Left colon (tissue), 2 donors: ENCODE measurements at places on chromosomes 1 and 21.

GRCh38 chr1:218666263-218666662 lies 321.1 kb downstream of the TGFB2 start:
- DNase-seq = no peak

DNA sequence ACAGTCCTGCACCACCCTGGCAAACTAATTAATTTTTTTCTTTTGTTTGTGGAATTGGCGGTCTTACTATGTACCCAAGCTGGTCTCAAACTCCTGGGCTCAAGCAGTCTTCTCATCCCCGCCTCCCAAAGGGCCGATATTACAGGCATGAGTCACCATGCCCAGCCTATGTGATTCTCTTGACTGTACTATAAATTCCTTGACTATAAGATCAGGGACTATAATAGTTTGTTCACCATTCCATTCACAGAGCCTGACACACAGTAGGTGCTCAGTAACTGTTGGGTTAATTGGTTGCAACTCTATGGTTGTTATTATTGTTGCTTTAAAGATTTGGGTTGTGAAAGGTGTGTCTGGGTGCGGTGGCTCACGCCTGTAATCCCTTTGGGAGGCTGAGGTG lies 17.2 kb downstream of the DAP3 start:
- no peak for DNase-seq

DNA sequence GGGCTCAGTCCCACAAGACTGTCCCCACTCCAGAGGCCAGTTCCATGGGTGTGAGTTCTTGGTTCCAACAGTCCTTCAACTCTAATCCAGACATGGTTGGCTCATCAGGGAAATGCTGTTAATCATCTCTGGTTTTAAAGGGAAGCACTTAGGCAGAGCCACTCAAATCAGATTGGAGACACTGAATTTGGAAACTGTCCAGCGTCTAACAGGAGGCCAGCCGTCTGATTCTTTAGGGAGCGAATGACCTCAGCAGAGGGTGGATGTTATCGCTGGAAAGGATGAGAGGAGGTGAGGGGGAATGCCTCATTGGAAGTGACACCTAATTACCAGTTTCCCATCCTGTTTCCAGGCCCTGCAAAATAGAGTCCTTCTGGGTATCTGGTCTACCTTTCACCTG lies 22.8 kb upstream of the LRRC38 start:
- no peak for DNase-seq

GRCh38 chr1:160169553-160170399 lies 18.4 kb downstream of the ATP1A4 start:
- DNase-seq = no peak

GRCh38 chr1:116720364-116721038 lies 33.7 kb upstream of the CD2 start:
- DNase-seq = no peak
